ENCODE measurements at places on chromosomes 2 and 18.

DNA sequence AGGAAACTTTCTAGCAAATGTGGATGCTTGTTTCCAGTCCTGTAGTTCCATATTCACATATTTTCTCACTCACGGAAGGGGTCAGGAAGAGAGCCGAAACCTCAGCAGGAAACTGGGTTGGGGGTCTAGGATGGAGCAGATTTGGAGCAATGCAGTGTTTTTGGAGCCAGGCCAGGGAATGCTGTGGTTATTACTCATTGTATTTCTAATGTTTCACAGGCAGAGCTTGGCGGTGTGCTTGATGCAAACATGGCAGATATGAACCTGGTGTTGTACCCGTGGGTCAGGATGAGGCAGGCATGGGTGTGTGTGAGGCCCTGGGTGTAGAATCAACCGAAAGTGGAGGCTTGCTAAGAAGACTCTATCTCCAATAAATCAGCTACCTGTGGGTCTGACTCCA, 34.6 kb upstream of the ACKR3 start:
- no peak for DNase-seq

- no peak for DNase-seq
Measured at GRCh38 chr2:238997137-238997390, 149.2 kb downstream of the TWIST2 start.

DNA sequence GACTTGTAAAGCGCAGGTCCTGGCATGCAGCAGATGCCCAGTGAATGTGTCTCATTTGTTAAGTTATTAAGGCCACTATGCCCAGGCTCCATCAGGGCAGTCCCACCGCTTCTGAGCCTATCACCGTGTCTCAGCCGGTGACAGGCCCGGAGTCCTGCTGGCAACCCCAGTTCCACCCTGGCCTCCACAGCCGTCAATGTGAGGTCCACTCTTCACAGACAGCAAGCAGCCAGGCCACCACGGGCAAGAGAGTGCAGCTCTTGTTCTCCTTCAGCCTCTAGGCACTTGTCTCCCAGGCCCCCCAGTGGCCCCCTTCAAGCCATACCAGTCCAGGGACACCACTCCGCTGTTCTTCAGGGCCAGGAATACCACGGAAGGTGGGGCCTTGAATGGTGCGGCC, 22.6 kb downstream of the CFAP65 start:
- no peak for DNase-seq

DNA sequence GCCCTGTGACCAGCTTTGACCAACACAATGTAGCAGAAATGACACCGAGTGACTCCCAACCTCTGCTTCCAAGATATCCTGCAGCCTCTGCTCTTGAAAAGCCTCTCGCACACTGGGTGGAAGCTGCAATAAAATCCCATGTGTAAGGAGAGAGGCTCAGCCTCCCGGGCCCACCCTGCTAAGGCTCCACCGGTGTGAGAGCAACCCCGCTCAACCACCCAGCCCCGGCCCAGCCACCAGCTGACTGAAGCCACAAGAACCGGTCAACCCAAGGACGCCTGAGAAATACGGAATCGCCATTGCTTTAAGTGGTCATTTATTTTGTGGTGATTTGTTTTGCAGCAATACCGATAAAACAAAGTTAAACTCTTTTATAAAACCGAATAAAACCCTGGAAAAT, 452.8 kb upstream of the SMIM21 start:
- DNase-seq: no peak

DNA sequence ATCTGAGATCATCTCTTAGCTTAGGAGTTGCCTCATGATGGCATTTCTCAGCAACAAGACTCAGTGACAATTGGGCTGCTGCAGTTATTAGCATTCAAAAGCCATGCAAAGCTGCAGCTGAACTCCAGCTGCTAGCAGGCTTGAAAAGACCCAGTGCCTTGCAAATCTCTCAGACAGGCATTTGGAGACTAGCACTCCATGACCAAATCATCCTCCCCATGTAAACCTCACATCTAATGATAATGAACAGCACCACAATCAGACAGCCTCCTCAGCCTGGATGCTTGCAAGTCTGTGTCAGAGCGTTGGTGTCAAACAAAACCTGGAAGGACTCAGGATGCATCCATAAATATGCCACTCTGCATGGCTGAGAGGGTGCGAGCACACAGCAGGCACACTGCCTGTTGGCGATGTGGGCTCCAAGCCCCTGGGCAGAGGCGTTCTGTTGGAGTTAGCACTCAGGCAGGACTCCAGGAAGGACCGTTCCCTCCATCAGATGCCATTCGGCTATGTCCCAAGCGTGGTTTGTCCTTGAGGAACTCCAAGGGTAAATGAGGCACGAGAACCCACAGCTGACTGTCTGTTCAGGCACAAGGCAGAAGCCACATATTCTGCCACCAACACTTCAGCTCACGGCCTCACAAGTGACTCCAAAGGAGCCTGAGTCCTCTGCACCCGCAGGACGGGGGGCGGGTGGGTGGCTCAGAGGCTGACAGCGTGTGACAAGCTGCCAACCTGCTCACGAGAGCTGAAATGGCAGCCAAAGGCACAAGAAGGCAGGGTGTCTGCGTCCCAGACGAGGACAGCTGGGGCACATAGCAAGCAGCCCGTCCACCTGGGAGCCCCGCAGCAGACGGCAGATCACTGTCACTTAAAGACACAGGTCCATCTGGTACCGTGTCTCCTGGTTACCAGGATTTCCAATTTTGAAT, 183.8 kb downstream of the MYT1L start:
- DNase-seq: no peak

DNA sequence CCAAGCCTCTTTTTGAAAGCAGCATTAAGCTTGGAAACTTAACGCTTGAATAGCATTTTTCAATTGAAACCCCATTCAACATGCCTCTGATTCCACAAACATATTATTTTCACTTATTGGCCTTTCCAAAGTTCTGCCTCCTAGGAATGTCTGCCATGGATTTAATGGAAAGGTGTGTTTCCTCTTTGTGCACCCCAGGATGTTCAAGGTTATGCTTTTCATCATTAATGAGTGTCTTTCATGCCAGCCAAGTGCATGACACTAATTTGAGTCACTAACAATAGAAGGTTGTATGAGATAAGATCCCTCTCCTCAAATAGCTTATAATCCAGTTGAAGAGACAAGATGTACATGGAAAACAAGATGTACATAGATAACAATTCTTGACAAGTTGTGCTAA, 84.7 kb downstream of the ALPK2 start:
- DNase-seq: peak; percentile 30

GRCh38 chr2:33158482-33159003, 211.8 kb downstream of the LTBP1 start:
- DNase-seq: no peak

- DNase-seq: no peak
Measured at GRCh38 chr2:39938035-39938835, 159.2 kb upstream of the THUMPD2 start.

- no peak for DNase-seq
Measured at GRCh38 chr2:114729026-114729425, 286.6 kb downstream of the DPP10 start.

DNA sequence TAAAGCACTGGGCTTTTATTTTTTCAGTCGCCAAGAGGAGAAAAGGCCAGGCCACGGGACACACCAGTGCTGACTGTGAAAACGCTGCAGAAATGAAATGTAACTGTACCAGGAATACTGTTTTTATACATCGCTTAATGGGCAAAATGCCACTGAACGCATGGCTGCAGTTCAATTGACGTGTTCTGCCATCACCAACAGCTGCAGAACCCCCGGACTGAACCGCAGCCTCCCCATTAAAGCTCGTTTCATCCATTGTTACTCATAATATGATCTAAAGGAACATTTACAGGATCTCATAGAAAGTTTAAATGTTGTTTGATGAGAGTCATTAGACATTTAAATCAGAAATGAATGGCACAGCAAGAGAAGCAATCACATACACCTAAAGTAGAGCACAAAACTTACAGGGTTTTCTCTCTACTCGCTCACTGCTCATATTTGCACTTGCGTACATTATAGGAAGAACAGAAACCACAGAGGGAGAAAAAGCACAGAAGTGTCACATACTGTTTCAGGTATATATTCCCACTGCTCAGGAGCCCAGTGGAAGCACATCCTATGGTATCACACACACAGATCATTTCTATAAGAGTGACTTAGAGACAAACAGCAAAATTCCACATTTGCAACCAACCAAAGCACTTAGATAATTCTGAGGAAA, 35.3 kb downstream of the TCF4 start:
- DNase-seq: peak; percentile 89

GRCh38 chr2:42309366-42309765, 51.7 kb downstream of the COX7A2L start:
- DNase-seq: no peak

GRCh38 chr18:23259701-23260681, 124.7 kb downstream of the CABLES1 start:
- DNase-seq: peak; percentile 90

DNA sequence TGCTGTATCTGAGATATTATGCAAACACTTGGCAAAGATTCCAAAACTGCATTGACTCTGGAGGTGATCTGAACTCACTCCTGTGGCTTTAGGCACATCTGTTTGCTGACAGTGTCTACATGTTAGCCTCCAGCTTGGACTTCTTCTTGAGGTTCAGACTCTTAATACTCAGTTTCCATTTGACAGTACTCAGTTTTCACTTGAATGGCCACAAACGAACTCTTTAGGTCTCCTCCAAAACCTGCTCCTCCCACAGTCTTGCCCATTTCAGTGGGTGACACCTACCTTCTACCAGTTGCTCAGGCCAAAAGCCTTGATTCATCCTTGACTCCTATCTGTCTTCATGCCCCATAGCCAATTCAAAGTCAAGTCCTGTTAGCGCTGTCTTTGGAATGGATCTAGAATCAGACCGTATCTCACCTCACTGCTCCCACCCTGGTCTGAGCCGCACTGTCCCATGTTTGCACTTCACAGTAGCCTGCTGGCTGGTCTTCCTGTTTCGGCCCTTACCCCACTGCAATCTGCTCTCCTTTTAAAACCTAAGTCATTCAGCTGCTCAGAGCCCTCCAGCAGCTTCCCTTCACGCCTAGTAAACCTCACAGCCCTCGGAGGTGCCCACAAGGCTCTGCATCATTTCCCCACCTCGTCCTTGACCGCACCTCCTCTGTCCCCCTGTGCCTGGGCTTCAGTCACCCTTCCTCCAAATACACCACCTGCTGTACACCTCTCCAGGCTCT, 10.5 kb downstream of the ATG16L1 start:
- DNase-seq: no peak

DNA sequence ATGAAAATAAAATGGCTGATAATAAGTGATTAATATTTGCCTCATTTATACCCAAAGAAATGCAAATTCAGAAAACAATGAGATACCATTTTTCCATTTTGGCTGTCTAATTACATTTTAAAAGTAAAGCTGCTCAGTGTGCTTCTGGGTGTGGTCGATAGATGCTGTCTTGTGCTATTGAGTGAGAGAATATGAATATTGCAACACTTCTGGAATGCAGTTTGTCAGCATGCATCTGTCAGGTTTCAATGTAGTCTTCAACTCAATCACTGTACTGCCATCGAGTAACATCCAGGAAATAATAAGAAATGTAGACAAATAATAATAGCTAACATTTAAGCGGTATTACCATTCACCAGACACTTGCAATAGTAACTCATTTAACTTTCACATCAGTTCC, 3.9 kb downstream of the IL18R1 start:
- DNase-seq: no peak

- no peak for DNase-seq
Measured at GRCh38 chr2:194539425-194539824, 1117.6 kb upstream of the SLC39A10 start.

DNA sequence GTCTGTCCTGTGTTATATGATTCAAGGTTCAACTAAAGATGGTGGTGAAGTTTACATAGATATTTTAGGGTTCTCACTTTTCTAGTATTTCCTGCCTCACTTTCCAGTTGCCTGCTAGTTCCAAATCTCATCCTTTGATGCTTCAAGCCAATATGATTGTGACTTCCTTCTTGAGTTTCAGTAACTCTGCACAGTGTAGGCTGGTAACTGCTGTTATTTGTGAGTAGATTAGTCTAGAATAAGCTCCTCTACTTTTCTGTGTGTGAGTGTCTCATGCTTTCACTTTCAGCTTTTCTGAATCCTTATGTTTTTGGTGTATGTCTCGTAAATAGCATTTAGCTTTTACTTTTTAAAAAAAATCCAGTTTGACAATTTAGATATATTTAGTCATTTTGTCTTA, 42.6 kb downstream of the GALNT1 start:
- no peak for DNase-seq

- DNase-seq: no peak
Measured at GRCh38 chr2:31232586-31232985, 1.4 kb upstream of the EHD3 start.

DNA sequence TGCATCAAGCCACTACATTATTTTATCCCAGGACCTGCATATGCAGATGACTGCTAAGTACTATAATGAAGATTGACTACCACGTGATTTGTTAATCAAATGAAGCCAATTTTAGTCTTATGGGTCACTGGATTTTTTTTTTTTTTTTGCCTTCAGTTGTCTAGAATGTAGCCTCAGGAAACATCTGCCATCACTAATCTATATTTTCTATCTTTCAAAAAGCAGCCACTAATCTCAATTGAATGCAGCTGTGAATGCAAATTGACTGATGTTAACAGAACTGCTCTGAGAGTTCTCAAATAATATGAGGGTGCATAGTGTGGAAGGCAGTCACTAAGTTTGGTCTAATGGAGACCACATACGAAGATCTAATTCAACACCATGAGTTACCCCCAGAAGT, 106.3 kb downstream of the ABCA12 start:
- no peak for DNase-seq

- no peak for DNase-seq
Measured at GRCh38 chr2:6506361-6506794, 359.3 kb downstream of the CMPK2 start.

- no peak for DNase-seq
Measured at GRCh38 chr2:111034606-111035005, 86.1 kb upstream of the BCL2L11 start.

DNA sequence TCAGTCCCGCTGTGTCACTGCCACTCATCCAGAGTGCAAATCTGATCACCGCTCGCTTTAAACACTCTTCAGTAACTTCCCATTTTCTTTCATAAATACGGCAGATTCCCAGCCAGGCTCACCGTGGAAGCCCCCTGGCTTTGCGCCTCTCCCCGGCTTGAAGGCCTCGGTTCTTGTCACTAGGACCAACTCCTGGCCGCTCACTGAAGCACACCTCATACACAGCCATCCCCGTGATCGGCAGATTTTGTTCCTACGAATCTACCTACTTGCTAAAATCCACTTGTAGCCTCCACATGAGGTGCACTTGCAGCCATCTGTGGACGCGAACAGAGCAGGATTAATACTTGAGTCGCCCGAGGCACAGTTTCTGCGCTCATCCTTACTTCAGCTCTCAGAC, 462.4 kb upstream of the MYT1L start:
- DNase-seq: no peak

- DNase-seq: no peak
Measured at GRCh38 chr2:98540536-98540935, 67.8 kb downstream of the COA5 start.

Data from NCI-H146 (cell line).